Adrenal gland (tissue), 19 donors: ENCODE measurements at places on chromosomes 1 and 21. TPM values are rescaled to one million over a fixed set of nuclear protein-coding genes. Genes with fewer than 3 reads are reported as not detected.

The RHCE gene
- not detected for total RNA-seq

DNA sequence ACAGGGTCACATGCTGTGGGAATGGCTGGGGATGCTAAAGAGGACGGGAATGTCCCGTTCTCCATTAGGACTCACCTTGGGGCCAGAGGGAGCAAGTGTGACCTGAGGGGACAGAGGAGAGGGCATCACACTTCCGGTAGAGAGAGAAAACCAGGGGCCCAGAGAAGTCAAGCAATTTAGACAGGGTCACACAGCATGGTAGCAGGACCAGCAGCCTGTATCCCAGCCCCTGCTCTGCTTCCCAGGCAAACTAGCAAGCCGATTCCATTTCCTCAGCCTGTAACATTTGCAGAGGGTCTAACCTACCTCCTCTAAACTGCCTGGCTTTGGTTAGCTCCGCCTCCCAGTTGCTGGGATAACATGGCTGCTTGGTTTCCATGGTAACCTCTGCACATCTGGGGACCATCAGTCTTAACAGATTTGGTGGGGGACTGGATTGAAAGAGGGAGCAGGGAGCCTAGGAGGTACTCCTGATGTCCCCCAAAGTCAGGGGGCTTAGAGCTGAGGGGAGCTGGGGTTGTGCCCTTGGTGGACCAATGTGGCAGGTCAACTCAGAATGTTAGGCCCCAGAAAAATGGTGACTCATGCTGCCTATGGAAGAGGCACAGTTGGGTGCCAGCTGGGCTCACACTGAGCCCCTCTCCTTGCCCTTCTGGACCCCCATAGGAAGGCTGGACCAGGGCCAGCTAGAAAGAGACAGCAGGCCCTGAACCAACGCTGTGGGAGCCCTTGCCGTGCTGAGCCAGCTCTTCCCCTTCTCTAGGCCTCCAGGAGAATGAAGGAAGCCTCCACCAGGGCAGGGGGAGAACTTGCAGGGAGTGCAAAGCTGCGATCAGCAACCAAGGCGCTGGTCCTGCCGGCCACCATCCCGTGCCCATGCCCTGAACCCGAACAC is 9.5 kb downstream of the COL16A1 start:
- no peaks in the 10 kb centered on the region for H3K27me3 ChIP-seq
- H3K4me1 ChIP-seq = no peaks in the 10 kb centered on the region
- no peak overlapping the region for H3K27ac ChIP-seq
- DNase-seq = no peak
- no peak overlapping the region for H3K4me3 ChIP-seq
- H3K36me3 ChIP-seq = no peaks in the 10 kb centered on the region

GRCh38 chr1:172616636-172617035 is 42.3 kb upstream of the FASLG start:
- H3K4me1 ChIP-seq = no peaks in the 10 kb centered on the region
- H3K36me3 ChIP-seq = no peaks in the 10 kb centered on the region
- H3K27me3 ChIP-seq = no peaks in the 10 kb centered on the region
- DNase-seq = no peak
- H3K27ac ChIP-seq = no peak overlapping the region
- H3K4me3 ChIP-seq = no peak overlapping the region

The TDRD10 gene
- total RNA-seq = 0.55 TPM

The HSPB7 gene
- total RNA-seq = 28.6 TPM

The LCE1A gene
- total RNA-seq = not detected

The NBPF1 gene
- 49.8 TPM for total RNA-seq

The ZMPSTE24 gene
- total RNA-seq = 41.4 TPM
